ENCODE measurements at places on chromosomes 5 and 9.

- no peak for DNase-seq
These were observed 27.4 kb upstream of the SYNPO start for GRCh38 chr5:150612905-150613670.

GRCh38 chr9:87179553-87180340 lies 232.4 kb upstream of the GAS1 start:
- DNase-seq, result no peak

DNA sequence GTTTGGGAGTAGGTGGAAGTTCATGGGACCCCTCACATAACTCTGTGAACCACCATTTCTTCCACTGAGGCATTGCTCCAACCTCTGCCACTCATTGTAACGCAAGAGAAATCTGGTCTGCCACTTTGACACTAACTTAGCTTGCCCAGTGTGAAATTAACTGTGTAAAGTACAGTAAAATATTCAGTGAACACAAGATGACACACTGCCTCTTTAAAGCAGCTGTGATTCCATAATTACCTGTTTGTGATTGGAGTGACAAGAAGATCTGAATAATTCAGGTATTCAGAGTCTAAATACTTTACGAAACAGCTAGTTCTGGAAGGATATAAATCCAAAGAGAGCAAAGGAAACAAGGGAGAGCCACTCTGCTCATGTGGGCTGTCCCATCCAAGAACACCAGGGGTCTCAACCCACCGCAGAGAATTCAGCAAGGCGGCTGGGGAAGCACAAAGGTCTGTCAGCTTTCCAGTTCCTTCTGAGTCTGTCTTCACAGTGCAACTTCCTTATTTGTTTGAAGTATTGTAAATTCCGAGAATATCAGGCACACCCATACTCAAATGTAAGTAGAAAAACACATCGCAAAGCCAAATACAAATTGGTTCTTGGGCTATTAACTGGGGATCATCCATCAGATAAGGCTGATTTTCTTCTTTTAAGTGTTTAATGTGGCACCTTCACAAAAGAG lies 86.9 kb downstream of the GNAQ start:
- DNase-seq, result no peak

- no peak for DNase-seq
These were observed 40.5 kb downstream of the SMIM23 start for GRCh38 chr5:171826132-171826531.

DNA sequence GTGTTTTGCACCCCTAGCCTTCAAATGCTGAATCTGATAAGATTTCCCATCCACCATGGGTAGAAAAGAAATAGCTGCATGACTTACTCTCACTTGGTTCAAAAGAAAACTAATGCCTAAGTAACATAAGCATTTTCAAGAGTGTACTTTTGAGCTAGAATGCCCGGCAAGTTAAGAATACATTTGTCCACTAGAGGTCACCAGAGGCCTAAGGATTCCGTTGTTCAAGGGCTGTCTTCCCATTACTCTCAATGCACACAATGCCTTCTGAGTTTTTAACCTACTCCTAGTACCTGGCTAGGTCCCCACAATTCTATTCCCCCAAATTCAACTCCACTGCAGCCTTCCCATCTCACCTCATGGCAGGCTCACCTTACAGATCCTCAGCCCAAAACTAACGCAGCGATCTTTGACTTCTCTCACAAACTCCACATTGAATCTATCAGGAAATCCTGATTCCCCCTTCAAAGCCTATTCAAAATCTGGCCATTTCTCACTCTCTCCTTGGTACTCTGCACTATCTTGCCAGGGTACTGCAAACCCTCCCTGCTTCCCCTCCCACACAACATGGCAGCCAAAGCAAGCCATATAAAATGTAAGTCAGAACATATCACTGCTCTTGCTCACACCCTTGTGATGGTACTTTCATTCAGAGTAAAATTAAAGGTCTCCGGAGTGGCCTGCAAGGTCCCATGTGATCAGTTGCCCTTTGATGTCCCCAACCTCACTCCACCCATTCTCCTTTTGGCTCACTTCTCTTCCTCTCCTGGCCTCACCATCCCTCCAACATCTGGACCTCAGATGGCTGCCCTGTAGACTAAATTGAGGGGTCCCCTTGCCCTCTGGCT lies 13.4 kb downstream of the OXCT1 start:
- no peak for DNase-seq

DNA sequence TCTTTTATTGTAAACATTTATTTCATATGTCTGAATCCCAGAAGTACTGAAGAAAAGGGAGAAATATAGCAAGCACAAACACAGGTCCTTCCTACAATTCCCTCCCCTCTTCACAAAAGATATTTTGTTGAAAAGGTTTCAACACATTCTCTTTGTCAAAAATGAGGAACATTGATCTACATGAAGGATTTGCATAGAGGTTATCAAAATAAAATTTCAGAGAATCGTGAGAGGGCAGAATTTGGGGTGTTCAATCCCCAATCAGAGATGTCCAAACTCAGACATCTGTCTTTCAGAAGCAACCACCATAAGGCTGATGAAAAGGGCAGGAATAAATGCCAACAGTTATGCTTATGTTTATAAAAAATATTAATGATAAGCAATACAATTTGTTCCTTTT lies 69.2 kb downstream of the MARCHF3 start:
- DNase-seq, result no peak

- DNase-seq, result no peak
These were observed 110.6 kb downstream of the MLLT3 start for GRCh38 chr9:20511686-20512085.

- DNase-seq, result no peak
These were observed 146.1 kb upstream of the TSLP start for GRCh38 chr5:110925398-110925797.

GRCh38 chr5:43215073-43215631 lies 23.1 kb downstream of the NIM1K start:
- DNase-seq, result no peak

DNA sequence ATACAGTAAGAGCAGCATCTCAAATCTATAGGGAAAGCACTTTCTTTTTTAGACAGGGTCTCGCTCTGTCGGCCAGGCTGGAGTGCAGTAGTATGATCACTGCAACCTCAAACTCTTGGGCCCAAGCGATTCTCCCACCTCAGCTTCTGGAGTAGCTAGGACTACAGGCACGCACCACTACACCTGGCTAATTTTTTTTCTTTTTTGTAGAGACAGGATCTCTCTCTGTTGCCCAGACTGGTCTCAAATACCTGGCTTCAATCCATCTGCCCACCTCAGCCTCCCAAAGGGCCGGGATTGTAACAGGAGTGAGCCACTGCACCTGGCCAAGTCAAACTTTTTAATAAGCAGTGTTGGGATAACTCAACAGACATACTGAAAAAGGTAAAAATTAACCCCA lies 107.6 kb downstream of the SIL1 start:
- DNase-seq, result no peak

DNA sequence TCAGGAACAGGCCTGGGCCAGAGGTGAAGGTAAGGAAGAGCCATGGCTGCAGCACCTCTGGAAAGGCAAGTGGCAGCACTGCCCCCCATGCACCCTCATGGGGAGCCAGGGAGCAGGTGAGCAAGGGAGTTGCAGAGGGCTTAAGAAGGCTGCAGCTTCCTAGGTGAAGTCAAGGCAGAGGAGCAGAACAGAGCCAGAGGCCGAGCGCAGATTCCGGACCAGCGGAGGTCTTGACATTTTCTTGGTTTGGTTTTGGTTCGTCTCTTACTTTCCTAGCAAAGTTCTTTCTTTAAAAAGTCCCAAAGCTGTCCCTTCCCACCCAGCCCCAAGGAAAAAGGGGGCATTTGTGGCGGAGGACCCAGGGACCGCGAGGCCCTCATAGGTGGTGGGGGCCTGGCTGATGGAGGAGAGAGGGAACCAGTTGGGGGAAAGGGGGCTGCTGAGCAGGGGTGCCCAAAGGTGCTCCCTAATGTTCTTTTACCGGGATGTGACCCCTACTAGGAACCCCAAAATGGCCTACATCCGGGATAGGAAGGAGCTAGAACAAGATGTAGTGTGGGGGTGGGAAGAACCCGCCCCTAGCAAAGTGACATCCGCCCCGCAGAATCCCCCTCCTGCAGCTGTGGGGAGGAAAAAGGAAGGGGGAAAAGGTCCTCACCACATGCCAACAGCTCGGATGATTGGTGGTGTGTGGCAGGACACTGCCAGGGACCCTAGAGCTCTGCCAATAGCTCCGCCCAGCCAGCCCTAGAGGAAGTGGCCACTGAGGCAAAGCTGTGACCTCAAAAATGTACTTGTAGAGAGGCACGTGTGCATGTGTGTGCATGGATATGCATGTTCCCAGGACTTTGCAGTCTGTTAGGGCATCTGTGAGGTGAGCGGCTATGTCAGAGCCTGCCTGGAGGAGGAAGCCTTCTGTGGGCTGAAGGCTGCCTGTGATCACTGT lies 914 bp upstream of the CD72 start:
- DNase-seq, result peak; percentile 50

DNA sequence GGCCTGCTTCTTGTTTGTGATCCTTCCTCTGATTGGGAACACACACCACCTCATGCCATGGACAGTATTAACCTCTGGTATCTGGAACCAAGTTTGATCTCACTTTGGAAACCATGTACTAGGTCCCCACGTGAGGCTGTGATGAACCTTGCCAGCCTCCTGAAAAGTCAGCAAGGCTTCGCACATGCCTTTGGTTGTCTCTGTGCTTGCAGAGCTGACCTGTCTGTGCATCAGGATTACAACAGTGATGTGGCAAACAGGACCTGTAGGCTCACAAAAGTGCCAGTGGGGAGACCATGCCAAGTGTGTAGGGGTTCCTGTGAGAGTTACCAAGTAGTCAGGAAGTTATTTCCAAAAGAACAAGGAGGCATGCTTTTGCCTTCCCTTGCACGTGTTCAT lies 1.4 kb downstream of the ACO1 start:
- no peak for DNase-seq

- DNase-seq, result no peak
These were observed 36.5 kb downstream of the SHB start for GRCh38 chr9:38032266-38033110.

GRCh38 chr9:69027355-69028097 lies 8.0 kb upstream of the FXN start:
- peak; percentile 28 for DNase-seq

- DNase-seq, result no peak
These were observed 15.4 kb downstream of the FBXL17 start for GRCh38 chr5:108366500-108366899.

- DNase-seq, result no peak
These were observed 524.9 kb upstream of the ITGA1 start for GRCh38 chr5:52262844-52263243.
